ENCODE measurements at places on chromosomes 4 and X. TPM values are rescaled to one million over a fixed set of nuclear protein-coding genes. Genes with fewer than 3 reads are reported as not detected.

GRCh38 chrX:1453395-1453783 is 680 bp upstream of the ASMTL start:
- no peaks in the 10 kb centered on the region for H3K36me3 ChIP-seq
- peak overlapping the region; percentile 99 for H3K27ac ChIP-seq
- no peaks in the 10 kb centered on the region for H3K27me3 ChIP-seq

TTC29 gene
- not detected for total RNA-seq

DNA sequence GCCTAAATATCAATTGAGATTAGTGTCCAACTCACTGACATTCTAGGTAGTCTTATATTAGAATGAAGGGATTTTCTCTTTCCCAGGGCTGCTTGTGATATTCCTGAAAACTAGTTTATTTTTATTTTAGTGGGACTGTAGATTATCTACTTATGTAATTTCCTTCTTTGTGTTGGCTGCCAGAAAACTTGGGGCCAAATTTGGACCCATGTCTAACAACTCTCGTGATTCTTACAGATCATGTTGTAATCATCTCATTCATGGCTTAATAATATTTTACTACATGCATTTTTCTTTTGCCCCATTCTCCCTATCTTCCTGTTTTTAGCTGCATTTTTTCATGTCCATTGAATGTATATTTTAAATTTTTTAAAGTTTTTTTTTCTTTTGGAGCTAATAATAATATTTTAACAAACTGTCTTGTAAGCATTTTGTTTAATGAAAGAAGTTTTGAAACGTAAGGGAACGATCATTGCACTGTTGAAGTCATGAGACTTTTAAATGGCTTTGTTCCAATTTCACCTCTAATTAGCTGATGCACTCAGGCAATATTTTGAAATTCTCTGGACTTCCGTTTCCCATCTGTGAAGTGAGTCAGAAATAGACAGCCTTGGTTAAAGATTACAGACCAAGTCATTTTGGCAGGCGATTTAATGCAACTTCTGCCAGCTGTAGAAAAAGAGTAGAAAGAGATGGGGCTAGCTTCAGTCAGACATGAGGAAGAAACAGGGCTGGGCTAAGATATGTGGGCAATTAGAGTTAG is 14.3 kb upstream of the TDO2 start:
- no peaks in the 10 kb centered on the region for H3K27me3 ChIP-seq
- no peak overlapping the region for H3K4me3 ChIP-seq
- H3K4me1 ChIP-seq, result no peaks in the 10 kb centered on the region
- no peaks in the 10 kb centered on the region for H3K36me3 ChIP-seq

GRCh38 chr4:24979554-24979953 is 51.2 kb downstream of the LGI2 start:
- H3K4me1 ChIP-seq, result no peaks in the 10 kb centered on the region
- no peak overlapping the region for H3K27ac ChIP-seq
- no peak for DNase-seq
- H3K27me3 ChIP-seq, result no peaks in the 10 kb centered on the region

DNA sequence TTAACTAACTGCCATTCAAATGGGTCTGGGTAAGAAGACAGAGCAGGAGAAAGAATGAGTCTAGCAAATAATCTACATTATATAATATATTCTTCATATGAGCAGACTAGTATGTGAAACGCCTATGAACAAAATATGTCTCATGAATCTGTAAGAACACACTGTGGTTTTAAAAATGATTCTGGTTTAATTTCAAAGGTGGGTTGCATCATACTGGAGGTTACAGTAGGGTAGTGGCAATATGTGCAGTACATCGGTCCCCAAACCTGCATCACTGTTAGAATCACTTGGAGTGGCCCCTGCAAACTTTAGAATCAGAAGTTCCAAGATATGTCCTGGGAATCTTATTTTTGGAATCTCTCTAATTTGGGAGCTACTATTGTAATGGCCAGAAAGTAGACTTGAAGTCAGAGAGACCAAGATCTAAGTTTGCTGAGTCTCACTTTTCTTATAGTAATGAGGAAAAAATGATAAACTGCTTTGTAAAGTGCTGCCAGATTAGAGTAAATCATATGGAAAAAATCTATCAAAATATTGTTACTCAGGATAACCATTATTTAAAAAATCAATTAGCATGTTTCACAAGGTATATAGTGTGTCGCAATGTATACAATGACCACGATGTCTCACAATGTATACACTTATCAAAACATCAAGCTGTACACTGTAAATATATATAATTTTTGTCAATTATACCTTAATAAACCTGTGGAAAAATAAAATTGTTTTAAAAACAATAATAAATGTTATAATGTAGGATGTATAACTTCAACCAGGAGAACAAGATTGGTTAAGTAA is 37.9 kb upstream of the ARSJ start:
- no peaks in the 10 kb centered on the region for H3K4me1 ChIP-seq
- no peaks in the 10 kb centered on the region for H3K36me3 ChIP-seq
- no peaks in the 10 kb centered on the region for H3K27me3 ChIP-seq
- H3K27ac ChIP-seq, result no peak overlapping the region

GRCh38 chr4:8202108-8203051 is 3.3 kb downstream of the SH3TC1 start:
- no peaks in the 10 kb centered on the region for H3K36me3 ChIP-seq
- DNase-seq, result no peak
- H3K4me1 ChIP-seq, result peaks cover 27% of the 10 kb centered on the region

- no peaks in the 10 kb centered on the region for H3K36me3 ChIP-seq
- no peaks in the 10 kb centered on the region for H3K4me1 ChIP-seq
These were observed 954.9 kb upstream of the FTHL17 start for GRCh38 chrX:32026772-32027171.

SHROOM3 gene
- total RNA-seq, result not detected

- peak overlapping the region; percentile 66 for H3K27ac ChIP-seq
- peaks cover 11% of the 10 kb centered on the region for H3K36me3 ChIP-seq
- H3K4me3 ChIP-seq, result peak overlapping the region; percentile 19
- DNase-seq, result no peak
These were observed 7.5 kb downstream of the WDR1 start for GRCh38 chr4:10108818-10109783.

DNA sequence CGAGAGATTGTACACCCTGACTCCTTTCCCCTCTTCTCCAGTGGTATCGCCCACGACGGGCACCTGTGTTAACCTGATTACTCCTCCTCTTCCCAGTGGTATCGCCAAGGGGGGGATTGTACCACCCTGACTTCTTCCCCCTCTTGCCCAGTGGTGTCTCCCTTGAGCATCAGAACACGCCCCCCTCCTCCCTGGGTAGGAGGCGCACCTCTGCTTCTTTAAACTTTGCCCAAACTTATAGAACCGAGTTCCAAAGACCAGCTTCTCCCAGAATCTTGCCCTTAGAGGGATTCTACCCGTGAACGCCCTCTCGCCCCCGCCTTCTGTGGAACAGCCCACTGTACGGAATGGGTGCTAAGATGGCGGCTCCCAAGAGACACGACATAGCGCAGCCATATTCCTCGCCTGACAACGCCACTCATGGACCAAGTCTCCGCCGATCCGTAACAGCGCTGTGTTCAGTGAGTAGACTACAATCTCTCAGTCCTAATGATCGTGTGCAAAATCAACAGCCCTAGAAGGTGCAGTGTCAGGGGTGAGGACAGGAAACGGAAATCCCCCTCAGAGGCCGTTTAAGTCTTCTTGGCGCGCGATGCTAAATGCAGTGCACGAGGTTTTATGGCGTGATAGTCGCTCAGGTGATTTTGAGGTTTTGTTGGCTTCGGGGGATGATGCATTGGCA is 4.2 kb upstream of the ZNF157 start:
- H3K4me1 ChIP-seq, result no peaks in the 10 kb centered on the region
- DNase-seq, result peak; percentile 64
- peak overlapping the region; percentile 61 for H3K4me3 ChIP-seq
- H3K27ac ChIP-seq, result peak overlapping the region; percentile 74
- H3K36me3 ChIP-seq, result no peaks in the 10 kb centered on the region

- peaks cover 3% of the 10 kb centered on the region for H3K4me1 ChIP-seq
- H3K27me3 ChIP-seq, result no peaks in the 10 kb centered on the region
- DNase-seq, result no peak
- no peak overlapping the region for H3K27ac ChIP-seq
- H3K36me3 ChIP-seq, result no peaks in the 10 kb centered on the region
These were observed 98.7 kb upstream of the SLC4A4 start for GRCh38 chr4:71240094-71240493.

GRCh38 chr4:1208266-1208961 is 36.0 kb upstream of the SPON2 start:
- H3K36me3 ChIP-seq, result peaks cover 36% of the 10 kb centered on the region
- H3K4me1 ChIP-seq, result peaks cover 25% of the 10 kb centered on the region
- H3K27me3 ChIP-seq, result no peaks in the 10 kb centered on the region
- H3K27ac ChIP-seq, result no peak overlapping the region
- DNase-seq, result no peak
